ENCODE measurements at places on chromosomes 1 and 21.

DNA sequence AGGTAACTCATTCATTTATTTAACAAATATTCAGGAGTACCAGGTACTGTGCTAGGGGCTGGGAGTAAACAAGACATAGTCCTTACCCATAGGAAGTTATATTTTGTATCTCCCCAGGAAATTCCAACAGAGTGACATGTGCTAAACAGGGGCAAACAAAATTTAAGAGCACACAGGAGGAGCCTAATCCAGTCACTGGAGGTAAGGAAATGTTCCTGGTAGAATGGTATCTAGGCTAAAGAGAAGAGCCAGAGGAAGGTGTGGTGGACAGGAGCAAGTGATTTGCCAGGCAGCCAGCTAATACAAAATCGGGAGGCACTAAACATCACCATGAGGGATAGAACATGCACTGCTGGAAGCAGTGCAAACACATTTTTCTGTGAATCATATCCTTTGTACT lies 10.4 kb downstream of the TEX38 start:
- DNase-seq: no peak

DNA sequence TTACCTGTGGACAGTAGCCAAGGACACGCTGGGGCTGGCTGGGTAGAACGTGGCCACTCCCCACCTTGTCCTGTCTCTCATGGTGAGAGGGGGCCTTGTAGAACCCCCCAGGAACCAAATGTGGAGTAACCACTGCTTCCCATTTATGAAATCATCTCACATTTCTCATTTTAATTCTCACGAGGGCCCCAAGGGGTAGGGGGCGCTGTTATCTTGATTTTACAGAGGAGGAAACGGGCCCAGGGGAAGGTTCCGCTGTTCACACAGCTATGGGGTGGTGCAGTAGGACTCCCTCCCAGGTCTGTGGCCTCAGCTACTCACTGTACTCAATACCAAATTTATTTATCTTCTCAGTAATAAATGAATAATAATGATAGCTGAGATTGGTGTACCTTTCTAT lies 5.5 kb downstream of the SMPDL3B start:
- DNase-seq: peak; percentile 54

DNA sequence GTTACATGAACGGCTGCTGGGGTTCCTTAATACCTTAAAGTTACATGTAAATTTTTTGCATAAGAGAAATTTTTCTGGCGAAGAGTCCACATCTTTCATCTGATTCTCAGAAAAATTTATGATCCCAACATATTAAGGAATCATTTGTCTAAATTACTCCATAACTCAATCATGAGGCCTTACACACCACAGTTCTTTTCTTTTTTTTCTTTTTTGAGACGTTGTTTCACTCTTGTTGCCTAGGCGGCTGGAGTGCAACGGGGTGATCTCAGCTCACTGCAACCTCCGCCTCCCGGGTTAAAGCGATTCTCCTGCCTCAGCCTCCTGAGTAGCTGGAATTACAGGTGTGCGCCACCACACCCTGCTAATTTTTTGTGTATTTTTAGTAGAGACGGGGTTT lies 2.1 kb upstream of the S100A11 start:
- no peak for DNase-seq

GRCh38 chr21:46181953-46182547 lies 2.2 kb downstream of the SPATC1L start:
- no peak for DNase-seq

DNA sequence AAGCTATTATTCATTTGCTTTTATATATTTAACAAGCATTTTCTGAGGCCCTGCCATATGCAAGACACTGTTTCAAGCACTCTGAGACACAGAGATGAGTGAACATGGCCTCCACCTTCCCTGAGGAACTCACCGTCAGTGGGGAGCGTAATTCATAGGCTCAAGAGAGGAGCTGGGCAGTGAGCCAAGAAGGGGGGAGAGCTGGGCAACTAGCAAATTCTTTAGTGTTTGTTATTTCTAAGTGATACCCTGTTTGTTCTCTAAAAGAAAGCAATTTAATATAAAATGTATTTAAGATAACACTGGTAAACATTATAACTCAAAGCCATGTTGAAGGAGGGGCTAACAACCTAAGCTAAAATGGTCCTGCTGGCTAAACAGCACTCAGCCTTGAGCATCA lies 119.2 kb upstream of the NGF start:
- DNase-seq: no peak

- no peak for DNase-seq
Measured at GRCh38 chr1:18736958-18737357, 106.3 kb downstream of the PAX7 start.

- peak; percentile 19 for DNase-seq
Measured at GRCh38 chr1:199064971-199065370, 426.1 kb downstream of the PTPRC start.

GRCh38 chr1:24414775-24415333 lies 748 bp upstream of the NIPAL3 start:
- DNase-seq: no peak

DNA sequence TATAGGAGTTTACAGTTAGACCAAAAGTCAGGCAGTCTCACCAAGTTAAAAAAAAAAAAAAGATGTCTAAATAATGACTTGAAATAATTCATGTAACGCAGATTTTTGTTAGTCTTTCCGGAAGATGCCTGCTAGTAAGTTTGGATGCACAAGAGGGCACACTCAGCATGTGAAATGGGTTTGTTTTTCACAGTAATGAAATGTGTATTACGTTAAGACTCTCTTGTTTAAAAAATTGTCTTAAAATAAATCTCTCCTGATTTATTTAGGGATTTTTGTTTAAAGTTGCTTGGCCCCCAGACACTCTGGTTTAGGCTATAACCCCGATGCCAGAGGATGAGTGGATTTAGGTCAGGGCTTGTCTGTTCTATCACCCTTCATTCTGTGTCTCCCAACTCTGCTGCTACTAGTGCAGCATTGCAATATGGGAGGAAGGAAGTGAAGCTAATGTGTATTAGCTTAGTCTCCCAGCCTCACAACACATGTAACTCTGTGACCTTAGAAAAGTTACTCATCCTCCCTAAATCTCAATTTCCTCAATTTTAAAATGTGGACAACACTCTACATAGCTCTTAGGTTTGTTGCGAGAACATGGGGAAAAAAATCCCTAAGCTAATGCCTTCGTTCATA lies 25.7 kb downstream of the CTH start:
- DNase-seq: no peak

DNA sequence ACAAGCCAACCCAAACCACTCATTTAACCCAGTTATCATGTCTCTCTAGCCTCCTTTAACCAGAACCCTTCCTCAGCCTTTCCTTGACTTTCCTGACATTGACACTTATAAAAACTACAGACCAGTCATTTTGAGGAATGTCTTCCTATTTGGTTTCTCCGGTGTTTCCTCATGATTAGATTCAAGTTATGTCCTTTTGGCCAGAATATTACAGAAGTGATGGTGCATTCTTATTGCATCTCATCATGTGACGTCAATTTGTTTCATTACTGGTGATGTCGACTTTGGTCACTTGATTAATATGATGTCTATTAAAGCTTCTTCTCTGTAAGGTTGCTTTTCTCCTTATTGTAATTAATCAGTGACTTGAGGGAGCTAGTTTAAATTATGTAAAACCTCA lies 6.1 kb upstream of the RCSD1 start:
- no peak for DNase-seq

DNA sequence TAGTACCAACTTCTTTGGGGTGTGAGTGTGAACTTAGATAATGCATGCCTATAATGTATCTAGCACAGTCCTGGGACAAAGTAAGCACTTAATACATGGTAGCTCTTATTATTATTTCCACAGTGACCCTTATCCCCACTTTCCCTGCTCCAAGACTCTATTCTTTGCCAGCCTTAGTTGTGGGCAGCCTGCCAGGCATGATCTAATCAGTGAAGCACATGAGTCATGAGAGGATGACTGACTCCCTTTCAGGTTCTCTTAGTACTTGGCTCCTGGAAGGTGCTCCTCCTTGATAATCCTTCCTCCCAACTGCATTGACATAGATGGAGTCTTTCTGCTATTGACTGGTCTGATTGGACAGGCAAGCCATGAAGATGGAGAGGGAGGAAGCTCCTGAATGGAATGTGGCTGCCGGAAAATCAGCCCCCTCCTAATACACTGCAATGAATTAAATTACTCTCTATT lies 17.4 kb upstream of the GNG12 start:
- peak; percentile 93 for DNase-seq

GRCh38 chr21:15141261-15141970 lies 76.6 kb upstream of the NRIP1 start:
- no peak for DNase-seq

DNA sequence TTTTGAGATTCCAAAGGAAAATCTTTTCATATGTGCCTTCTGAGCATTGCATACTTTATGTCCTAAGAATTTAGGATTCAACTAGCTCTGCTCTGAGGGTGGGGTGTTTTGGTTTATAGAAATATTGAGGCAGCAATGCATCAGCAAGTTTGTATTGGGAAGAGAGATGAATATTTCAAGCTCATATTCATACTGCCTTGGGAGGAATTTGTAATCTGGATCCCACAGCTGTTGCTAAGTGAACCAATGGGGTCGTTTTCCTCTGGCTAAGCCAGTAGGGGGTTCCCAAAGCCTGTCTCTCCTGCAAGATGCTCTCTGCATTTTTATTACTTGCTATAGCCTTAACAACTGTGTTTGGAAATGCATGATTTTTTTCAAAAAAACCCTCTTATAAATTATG lies 130.6 kb downstream of the SNX7 start:
- DNase-seq: peak; percentile 51

DNA sequence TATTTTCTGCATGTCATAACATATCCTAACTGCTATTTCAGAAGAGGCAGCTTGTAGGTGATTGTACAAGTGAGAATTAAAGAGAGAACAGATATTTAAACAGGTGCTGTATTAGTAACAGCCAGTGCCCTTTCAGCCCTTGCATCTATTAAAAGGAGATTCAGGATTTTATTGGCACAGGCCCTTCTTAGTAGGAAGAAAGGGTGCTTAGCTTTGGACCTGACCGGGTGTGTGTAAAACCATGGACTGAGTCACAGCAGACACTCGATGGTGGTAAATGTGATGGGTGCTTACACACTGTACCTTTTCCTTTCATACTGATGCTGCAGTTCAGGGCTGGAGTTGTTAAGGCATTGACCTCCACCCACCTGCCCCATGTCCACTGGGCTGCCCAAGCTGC lies 12.7 kb upstream of the CD101 start:
- no peak for DNase-seq

GRCh38 chr1:15765495-15766194 lies 7.0 kb downstream of the FBLIM1 start:
- DNase-seq: no peak

DNA sequence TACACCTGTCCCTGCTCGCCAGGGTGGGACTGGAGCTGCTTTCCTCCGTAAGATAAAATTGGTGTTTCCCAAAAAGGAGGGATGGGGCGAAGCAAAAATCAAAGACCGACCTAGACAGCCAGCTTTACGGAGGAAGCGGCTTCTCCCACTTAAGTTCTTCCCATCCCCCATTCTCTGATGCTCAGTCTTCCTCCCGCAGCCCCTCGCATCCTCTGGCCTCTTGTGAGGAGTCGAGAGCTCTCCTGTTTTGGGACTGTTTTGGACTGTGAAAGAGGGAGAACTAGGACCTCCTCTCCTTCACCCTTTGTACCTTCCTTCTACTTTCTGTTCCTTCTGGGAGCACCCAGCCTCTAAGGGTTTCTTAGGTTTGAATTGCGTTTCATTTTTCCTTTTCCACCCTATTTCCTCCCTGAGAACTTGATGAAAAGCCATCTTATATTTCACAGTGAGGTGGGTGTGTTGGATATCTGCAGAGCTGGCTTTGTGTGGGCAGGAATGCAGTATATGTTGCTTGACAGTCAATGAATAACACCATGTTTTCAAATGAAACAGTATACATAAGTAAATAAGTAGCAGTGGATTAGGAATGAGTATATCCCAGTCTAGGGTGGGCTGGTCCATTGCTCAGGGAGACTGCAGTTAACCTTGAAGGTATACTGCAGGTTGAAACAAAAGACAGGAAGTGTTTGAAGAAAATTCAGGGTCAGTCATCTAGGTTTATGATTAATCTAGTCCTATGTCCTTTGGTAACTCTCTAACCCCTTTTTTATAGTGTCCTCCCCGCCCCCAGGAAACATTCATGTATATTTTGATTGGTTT lies 848 bp downstream of the CTTNBP2NL start:
- DNase-seq: peak; percentile 44

DNA sequence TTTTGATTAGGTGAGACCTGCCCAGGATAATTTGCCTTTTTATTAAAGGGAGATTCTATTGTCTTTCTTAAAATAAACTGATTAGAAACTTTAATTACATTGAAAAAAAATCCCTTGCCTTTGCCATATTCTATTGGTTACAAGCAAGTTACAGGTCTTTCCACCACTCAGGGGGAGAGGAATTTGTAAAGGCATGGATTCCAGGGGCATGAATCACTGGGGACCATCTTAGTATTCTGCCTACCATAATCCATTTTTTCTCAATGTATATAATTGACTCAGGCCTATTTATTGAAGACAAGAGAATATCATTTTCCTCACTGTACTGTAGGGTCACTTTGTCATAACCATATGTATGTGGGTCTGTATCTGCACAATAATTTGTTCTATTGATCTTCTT lies 124.3 kb upstream of the PDE4B start:
- DNase-seq: peak; percentile 65

DNA sequence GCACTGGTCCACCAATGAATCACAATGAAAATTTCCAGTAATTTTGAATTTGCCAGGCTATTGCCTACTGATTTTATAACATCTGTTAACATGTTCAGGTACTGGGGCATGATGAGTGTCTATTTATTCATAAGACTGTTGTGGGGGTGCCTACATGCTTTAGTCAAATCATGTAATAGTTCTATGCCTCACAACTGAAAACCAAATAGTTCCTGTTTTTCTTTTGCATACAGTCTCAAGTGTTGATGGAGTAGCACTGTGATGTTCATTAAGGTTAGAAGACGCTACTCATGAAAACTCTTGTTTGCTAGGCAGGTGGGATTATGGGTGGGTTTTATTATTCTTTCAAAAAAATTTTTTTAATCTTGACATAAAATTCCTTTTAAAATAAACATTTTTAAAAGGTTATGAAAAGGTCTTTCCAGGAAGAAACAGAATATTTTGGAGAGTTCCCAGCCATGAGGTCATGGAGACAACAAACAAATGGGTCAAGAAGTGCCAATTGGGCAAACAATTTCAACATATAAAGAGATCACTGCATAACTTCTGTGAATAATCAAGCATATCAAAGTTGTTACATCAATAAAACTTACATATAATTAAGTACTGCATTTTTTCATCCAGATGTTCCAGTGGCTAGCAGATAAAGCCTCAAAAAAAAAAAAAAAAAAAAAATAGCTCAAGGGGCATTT lies 40.2 kb upstream of the NHLH2 start:
- DNase-seq: no peak

DNA sequence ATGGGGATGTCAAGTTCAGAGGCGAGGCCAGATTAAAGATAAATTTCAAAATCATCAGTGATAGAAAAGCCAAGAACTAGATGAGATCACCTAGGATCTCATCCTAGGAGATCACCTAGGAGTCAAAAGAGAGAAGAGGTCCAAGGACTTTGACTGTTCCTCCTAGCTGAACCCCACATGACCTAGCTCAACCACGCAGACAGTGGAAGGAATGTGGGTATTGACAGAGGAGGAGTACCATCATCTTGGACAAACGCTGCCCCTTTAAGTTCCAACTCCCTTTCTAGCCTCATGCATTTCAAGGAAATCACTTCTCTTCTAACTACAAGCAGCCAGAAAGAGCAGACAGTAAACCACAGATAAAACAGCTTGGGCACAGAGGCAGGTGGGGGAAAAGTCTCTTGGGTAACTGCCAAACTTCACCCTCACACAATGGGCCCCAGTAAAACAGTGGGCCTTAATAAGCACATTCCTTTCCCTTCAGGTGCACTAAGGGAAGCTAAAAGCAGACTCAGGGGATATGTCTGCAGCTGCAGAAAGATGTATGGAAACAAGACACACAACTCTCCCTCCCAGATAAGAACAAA lies 12.5 kb upstream of the FAM76A start:
- no peak for DNase-seq

All from EL (cell line).